ENCODE measurements at places on chromosomes 5 and 9. TPM values are rescaled to one million over a fixed set of nuclear protein-coding genes. Genes with fewer than 3 reads are reported as not detected.
A peak's percentile ranks its signal among the peaks of the same experiment; 100 is the strongest.

The FAM151B gene
- polyA plus RNA-seq = 3.0 TPM

The LECT2 gene
- 0.98 TPM for polyA plus RNA-seq

DNA sequence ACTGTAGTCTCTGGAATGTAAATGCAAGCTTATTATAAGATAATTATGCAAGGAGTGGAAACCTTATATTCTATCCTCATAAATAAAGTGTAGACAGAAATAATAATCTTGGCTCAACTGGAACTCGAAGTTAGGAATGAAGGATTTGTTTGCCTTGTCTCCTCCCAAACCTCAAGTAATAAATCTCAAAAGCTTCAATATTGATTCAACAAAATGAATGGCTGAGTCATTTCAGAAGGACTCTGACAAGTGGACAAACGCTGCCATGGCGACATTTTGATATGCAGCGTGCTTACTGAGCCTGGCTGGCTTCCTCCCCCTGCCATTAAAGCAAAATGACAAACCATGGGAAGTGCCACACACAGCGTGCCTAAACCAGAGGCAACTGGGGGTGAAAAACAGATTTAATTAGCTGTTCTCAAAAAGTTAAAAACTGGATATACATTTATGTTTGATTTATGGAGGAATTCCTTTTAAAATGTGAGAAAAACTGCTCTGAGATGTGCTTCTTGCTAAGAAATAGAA lies 10.5 kb upstream of the ADGRV1 start:
- DNase-seq = peak; percentile 31

DNA sequence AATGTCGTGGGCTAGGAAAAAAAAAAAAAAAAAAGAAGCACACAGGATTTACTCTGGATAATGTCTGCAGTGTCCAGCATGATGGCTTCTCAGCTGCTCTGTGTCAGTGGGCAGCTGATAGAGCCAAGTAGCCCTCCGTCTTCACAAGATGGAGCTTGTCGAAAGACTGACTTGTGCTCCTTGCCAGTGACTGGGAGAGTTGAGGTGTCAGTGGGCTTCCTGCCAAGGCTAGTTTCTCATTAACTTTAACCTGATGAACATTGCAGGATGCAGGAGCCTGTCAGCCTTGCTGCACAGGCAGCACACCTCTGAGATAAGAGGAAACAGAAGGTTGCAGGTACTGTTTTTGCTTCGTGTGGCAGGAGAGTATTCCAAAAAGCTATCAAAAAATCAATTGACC lies 171.4 kb upstream of the SGCD start:
- DNase-seq = no peak

DNA sequence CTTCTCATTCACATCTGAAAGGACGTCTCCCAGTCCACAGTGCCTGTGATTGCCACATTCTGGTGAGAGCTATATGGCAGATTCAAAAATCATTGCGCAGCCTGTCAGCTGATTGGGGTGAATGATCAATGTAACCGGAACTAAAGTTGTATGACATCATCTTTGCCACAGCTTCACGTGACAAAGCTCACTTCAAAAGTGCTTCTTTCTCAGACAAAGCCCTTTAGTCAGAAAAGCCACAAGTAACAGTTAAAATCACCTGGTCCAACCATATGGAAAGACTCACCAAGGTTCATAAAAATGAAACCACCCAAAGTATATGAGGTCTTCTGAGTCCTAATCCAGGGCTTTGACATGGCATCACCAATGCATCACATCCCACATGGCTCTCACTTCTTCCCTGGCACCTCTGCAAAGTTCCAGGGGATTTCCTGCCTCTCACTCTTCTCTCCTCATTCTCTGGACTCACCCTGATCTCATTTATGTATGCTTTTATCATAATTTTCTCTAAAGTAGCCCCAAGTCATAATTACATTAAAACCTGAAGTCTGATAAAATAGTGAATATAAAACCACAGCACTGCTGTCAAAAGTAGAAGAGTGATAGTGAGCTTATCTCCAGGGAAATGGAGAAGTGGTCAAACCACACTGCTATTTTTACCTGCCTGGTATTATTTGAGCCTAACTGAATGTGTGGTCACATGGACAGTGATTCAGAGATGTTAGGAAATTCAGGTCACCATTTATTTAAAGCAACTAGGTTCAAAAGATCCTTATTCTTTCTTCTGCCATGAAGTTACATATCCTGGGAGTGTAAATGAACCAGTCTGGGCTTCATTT lies 193.1 kb upstream of the PTGER4 start:
- DNase-seq = no peak

DNA sequence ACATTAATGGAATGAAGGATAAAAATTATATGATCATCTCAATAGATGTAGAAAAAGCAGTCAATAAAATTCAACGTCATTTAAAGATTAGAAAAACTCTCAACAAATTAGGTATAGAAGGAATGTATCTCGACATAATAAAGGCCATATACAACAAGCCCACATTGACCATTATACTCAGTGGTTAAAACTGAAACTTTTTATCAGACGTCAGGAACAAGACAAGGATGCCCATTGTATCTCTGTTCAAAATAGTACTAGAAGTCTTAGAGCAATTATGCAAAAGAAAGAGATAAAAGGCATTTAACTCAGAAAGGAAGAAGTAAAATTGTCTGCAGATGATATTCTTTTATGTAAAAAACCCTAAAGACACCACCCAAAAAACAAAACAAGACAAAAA lies 40.8 kb downstream of the C9 start:
- no peak for DNase-seq

The SREK1 gene
- 186 TPM for polyA plus RNA-seq

The TICAM2 gene
- 6.5 TPM for polyA plus RNA-seq

DNA sequence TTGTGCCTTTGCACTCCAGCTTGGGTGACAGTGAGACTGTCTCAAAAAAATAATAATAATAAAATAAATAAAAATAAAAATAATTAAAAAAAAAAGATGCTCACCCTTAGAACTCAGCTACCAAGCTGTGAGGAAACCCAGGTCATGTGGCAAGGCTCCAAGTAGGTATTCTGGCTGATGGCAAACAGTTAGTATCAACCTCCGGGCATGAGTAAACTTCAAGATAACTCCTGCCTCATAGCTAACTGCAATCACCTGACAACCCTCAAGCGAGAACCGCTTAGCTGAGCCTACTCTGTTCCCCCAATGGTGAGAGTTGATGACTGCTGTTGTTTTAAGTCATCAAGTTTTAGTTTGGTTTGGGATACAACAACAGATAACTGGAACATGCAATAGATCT lies 6.1 kb upstream of the SLC44A1 start:
- DNase-seq = no peak

DNA sequence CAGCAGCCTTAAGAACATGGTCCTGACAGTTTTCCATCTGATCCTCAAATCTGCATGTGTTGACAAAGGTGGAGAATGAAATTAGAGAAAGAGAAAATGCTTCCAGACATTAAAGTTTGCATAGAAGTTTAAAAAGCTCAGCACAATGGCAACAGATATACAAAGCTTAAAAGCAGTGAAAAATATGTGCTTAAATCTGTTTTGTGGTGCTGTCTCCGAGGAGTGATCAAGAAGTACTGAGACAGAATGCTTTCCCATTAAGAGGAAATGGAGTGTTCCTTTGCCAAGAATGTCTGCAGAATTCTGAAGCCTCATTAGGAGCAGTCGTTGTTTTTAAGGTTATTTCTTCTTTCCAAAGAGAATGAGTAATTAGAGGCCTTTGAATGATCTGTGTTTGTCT lies 131.4 kb downstream of the MCTP1 start:
- DNase-seq = no peak
